ENCODE measurements at places on chromosomes 1 and 21.

DNA sequence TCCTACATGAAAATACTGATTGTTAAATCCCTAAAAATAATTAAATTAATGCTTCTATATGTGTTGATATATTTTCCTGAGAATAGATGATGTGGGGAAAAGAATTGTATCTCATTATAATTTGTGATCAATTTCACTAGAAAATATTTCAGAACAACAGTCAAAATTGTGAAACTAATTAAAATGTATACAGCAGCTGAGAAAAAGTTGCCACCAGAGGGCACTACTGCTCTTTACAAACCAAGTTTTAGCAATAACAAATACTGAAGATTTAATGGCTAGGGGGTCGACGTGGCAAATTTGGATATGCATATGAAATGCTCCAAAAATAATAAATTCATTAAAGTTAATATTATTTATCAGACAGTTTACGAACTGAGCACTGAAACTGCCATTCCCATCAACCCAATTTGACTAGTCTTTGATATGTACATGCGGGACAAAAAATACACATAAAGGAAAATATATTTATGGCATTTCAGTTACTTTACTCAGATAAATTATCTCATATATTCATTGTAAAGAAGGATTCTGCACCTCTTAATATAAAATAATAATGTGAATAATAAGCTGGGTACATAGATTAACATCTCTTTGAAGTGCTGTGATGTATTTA lies 96.3 kb upstream of the TMPRSS15 start:
- no peak for DNase-seq

GRCh38 chr1:74857676-74858075 lies 124.7 kb downstream of the TYW3 start:
- no peak for DNase-seq

GRCh38 chr1:116172666-116173065 lies 61.5 kb downstream of the MAB21L3 start:
- no peak for DNase-seq

- no peak for DNase-seq
These were observed 59.0 kb upstream of the FGGY start for GRCh38 chr1:59237900-59238299.

- DNase-seq, result no peak
These were observed 197.8 kb downstream of the ZNF648 start for GRCh38 chr1:181863736-181864135.
